ENCODE measurements at places on chromosomes 13 and 19.

DNA sequence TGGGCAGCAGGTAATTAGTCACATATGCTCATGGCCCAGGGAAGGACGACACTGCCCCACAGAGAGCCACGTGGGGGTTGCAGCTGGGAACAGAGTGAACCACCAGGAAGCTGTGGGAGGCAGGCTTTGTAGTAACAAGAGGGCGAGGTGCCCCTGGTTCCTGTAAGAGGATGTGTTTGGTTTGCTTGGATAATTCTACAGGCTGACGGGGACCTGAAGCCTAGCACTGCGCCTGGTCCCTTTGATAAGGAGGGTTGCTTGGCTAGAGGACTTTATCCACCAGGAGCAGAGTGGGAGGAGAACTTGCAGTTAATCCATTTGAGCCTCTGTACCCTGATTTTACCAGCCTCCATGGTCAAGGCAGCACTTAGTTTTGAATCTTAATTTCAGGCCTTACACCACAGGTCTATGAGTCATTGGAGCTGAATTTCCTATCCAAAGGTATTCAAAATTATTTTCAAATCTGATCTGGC, 67.4 kb upstream of the CLDN10 start:
- DNase-seq = peak; percentile 52

DNA sequence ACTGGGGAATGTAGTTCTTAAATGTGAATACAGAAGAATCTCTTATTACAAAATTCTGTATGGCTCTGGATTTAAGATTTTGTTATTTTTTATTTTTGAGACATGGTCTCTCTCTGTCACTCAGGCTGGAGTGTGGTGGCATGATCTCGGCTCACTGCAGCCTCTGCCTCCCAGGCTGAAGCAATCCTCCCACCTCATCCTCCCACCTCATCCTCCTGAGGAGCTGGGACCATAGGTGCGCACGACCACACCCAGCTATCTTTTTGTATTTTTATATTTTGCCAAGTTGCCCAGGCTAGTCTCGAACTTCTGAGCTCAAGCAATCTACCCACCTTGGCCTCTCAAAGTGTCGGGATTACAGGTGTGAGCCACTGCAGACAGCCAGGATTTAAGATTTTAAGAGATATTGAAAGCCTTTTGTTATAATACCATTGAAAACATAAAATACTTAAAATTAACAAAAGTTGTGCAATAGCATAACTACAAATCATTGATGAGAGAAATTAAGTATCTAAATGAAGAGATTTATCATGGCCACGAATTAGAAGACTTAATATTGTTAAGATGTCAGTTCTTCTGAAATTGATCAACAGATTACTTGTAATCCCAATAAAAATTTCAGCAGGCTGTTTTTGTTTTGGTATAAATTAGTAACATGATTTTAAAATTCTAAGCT, 13.4 kb downstream of the CYP2A6 start:
- DNase-seq = no peak

DNA sequence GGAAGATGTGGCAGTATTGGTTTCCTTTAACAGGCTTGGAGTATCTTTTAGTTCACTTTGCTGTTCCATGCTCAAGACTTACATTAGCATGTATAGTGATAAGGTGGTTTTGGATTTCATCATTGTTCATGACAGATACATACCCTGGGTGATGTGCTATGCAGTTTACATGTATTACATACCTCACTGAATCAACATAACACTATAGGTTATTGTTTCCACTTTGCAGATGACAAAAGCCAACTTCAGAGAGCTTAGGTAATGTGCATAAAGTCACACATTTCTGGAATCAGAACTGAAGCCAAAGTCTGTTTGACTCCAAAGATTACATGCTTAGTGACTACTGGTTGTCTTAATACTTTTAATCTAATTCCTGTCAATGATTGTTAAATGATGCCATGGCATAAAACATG, 7.1 kb downstream of the COMMD6 start:
- no peak for DNase-seq

DNA sequence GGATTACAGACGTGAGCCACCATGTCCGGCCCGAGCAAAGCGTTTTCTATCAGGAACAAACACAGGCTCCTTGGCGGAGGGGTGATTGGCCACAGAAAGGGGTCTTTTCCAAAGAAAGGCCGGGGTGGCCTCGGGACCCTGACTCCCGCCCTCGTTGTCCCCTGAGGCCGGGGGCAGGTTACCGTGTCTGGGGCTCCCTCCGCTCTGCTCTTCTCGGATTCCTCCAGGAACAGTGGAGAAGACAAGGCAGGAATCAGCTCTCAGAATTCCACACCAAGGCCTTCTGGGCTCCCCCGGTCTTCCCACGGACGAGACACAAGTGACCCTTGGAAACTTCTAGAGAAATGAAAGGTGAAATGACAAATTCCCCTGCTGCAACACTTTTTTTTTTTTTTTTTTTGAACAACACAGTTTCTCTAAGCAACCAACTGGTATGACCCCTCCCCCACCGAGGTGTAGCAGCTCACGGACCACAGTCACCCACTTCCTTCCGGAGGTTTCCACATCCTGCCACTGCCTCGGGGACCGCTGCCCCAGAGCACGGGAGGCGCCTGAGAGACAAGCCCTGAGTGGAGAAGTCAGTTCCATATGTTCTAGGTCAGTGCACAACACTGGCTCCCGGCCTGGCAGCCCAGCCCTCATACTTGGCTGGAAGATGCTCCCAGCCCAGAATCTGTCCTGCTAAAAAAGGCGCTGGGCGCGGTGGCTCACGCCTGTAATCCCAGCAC, 11.0 kb downstream of the MOB3A start:
- DNase-seq = peak; percentile 42

- DNase-seq = peak; percentile 70
Measured at GRCh38 chr19:18415178-18415867, 3.9 kb upstream of the SSBP4 start.

DNA sequence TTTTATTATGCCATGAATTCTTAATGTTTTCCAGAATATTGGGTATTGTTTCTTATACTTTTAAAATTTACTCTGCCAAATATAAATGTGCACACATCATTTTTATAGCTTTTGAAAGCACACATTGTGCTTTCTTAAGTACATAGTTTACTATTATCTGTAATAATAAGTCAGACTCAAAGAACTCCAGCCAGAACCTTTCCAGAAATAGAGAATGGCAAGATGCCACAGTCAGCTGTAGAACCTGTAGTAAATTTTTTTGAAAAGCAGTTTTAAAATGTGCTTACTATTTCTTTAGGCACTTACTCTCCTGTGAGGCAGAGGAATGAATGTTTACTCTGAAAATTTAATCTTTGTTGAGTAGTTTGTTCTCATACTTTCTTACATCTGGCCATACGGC, 1287.1 kb downstream of the PCDH9 start:
- peak; percentile 70 for DNase-seq

- no peak for DNase-seq
Measured at GRCh38 chr13:71210861-71211260, 656.1 kb downstream of the DACH1 start.

DNA sequence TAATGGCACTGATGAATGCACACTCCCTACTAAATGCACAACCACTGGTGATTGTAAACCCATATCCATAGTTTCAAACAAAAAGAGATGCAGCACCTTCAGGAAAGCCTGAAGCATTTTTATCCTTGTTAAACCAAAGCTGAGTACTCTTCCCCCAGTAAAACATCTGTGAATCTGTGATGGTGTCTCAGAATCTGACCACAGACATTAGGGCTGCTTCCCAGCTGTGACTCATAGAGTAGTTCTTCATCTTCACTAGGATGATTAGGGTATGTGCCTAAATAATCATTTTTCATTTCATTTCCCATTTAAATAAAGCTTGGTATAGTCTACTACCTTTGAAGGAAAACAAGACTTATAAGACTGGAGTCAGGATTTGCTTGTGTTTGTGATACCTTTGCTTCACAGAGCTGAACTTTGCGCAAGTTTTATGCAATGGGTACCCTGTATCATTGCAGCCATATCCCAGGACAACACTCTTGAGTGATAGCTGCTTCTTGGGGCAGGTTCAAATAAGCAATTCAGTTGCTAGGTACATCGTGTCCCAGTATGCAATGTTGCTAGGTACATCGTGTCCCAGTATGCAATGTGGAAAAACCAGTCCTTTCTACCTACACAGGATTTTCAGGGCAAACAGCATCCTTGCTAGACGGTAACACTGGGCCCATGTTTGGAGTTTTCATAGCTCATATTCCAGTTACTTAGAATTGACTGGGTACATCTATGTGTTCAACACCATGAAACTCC, 277.1 kb downstream of the IRS2 start:
- DNase-seq = peak; percentile 79

DNA sequence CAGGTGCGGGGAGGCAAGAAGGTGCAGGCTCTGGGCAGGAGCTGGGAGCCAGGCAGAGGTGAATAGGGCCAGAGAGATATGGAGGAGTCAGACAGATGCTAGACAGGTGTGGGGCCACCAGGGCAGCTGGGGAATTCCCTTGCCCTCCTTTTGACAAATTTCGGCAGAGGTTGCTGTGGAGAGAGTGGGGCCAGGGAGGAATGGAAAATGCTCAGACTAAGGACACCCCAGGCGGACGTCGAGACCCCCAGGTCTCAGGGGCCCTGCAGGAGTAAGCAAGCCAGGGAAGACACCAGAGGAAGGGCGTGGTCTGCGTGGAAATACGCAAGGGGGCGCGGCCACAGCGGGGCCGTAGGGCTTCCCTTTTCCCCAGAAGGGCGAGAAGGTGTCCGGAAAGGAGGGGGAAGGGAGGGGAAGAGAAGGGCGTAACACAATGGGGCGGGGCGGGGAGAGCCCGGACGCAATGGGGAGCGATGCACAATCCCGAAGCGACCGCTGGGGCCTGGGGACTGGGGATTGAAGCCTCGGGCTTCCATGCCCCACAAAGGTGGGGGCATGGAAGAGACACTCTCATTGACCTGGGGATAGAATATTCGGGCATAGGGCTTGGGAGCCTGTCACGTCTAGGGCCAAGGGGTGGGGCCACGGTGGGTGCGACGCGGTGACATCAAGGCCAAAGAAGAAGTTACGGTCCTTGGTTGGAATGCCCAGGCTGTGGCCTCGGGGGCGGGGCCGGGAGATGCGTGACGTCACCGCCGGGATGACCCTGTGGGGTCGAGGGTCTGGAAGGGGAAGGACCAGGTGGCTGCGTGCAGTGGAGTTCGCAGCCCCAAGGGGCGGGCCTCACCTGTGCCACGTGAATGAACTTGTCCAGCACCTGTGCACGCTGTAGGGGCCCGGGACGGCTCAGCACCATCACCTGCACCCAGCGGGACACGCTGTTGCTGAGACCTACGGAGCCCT, 8.2 kb downstream of the RASGRP4 start:
- no peak for DNase-seq

GRCh38 chr13:49607761-49608160, 20.5 kb upstream of the ARL11 start:
- no peak for DNase-seq

DNA sequence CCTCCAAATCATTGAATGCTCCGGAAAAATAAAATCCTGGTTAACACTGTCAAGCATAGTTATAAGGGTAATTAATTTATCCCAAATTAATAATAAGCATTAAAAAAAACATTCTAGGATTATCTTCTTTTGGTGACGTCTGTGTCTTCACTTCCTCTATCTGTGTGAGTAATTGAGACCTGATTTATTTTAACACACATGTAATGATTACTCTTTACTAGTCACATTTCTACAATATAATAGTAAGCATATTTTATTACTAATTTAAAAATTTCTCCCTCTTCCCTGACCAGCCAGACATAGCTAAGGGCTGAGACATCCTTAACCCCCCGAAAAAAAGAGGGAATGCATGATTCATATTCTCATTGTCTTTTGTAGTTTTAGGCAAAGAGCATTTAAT, 2.3 kb downstream of the FNDC3A start:
- peak; percentile 51 for DNase-seq

GRCh38 chr13:20494656-20495055, 31.0 kb downstream of the CRYL1 start:
- no peak for DNase-seq

- no peak for DNase-seq
Measured at GRCh38 chr13:33206945-33207614, 78.5 kb downstream of the STARD13 start.

DNA sequence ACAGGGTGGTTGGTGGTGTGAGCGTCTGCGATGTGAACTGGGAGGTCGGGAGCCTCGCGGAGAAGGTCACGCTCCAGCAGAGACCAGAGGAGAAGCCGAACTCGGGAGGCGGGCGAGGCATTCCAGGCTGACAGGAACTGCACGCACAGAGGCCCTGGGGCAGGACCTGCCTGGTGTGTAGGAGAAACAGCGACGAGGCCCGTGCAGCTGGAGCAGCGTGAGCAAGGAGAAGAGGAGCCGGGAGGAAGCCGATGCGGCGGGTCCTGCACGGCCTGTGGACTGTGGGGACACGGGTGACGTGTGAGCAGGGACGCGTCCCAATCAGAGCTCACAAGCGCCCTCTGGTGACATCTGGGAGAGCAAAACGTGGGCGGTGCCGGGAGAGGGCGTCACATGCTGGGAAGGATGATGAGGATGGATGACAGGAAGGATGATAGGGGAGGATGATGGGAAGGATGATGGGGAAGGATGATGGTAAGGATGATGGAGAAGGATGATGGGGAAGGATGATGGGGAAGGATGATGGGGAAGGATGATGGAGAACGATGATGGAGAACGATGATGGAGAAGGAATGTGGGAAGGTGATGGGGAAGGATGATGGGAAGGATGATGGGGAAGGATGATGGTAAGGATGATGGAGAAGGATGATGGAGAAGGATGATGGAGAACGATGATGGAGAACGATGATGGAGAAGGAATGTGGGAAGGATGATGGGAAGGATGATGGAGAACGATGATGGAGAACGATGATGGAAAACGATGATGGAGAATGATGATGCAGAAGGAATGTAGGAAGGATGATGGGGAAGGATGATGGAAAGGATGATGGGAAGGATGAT, 16.1 kb upstream of the MADCAM1 start:
- peak; percentile 55 for DNase-seq

DNA sequence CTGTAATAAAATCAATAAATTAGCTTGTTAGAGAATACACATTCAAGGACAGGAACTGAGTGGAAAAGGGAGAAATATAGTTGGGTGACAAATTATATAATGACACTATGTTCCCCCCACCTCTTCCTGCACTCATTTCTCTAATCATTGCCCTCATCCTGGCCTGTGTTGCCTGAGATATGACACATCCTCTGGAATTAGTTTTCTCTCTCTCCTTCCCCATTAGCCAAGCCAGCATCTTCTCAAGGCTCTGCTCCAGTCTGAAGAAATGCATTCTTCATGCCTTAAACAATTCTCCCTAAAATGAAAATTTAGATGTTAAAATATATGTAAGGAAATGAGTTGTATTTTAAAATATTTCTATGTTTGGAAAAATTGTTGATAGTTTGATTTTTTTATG, 280.3 kb downstream of the POU4F1 start:
- peak; percentile 6 for DNase-seq

GRCh38 chr13:100710176-100710575, 35.6 kb upstream of the TMTC4 start:
- DNase-seq = peak; percentile 5

GRCh38 chr13:26910754-26911465, 150.3 kb upstream of the GPR12 start:
- no peak for DNase-seq

- peak; percentile 80 for DNase-seq
Measured at GRCh38 chr19:6811906-6812305, 39.4 kb downstream of the VAV1 start.

- no peak for DNase-seq
Measured at GRCh38 chr19:35992907-35993765, 1.9 kb upstream of the SDHAF1 start.

GRCh38 chr19:55066107-55066709, 3.3 kb upstream of the RDH13 start:
- DNase-seq = no peak

Data from iris pigment epithelial cell (primary cell).